ENCODE measurements at places on chromosomes 4 and X.

GRCh38 chr4:8336412-8337075 lies 67.0 kb downstream of the HTRA3 start:
- H3K4me1 ChIP-seq: no peaks in the 10 kb centered on the region
- DNase-seq: no peak
- H3K4me3 ChIP-seq: no peak overlapping the region
- H3K27ac ChIP-seq: no peak overlapping the region
- no peaks in the 10 kb centered on the region for H3K36me3 ChIP-seq
- no peaks in the 10 kb centered on the region for H3K27me3 ChIP-seq

- H3K36me3 ChIP-seq: no peaks in the 10 kb centered on the region
- no peak overlapping the region for H3K27ac ChIP-seq
- no peak for DNase-seq
- H3K4me1 ChIP-seq: peaks cover 4% of the 10 kb centered on the region
- H3K4me3 ChIP-seq: no peak overlapping the region
Observed at GRCh38 chr4:82780752-82781231, 17.8 kb downstream of the SCD5 start.

- peaks cover 5% of the 10 kb centered on the region for H3K27me3 ChIP-seq
- no peak overlapping the region for H3K27ac ChIP-seq
- no peak for DNase-seq
- peaks cover 11% of the 10 kb centered on the region for H3K4me1 ChIP-seq
- no peaks in the 10 kb centered on the region for H3K36me3 ChIP-seq
Observed at GRCh38 chrX:16188687-16189086, 21.4 kb downstream of the MAGEB17 start.

DNA sequence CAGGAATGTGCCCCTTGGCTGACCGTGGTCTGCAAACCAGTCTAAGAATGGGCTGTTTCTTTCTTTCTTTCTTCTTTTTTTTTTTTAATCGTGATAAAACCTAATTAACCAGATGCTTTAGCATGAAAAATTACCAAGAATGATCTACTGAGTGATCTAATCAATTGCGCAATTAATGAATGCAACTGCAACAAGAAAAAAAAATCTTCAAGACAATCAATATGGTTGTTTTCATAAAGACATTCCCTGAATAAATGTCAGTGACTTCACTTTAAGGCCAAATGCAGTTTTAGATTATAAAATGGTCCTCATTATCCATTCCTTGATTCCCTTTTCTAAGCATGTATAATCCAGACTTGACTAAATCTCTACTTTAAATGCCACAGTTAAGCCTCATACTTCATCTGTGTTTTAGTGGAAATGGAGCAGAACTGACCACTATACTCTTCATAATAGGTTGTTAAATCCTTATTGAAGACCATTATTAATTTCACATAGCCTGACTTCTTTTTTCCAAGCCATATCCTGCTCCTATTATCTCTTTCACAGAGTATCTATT lies 51.6 kb upstream of the SETD7 start:
- no peak overlapping the region for H3K4me3 ChIP-seq
- peaks cover 27% of the 10 kb centered on the region for H3K27me3 ChIP-seq
- peaks cover 7% of the 10 kb centered on the region for H3K4me1 ChIP-seq
- DNase-seq: no peak
- H3K27ac ChIP-seq: no peak overlapping the region
- H3K36me3 ChIP-seq: peaks cover 6% of the 10 kb centered on the region

GRCh38 chrX:123159403-123159802 lies 24.7 kb upstream of the GRIA3 start:
- H3K4me1 ChIP-seq: no peaks in the 10 kb centered on the region
- H3K4me3 ChIP-seq: no peak overlapping the region
- no peaks in the 10 kb centered on the region for H3K27me3 ChIP-seq
- H3K36me3 ChIP-seq: no peaks in the 10 kb centered on the region

DNA sequence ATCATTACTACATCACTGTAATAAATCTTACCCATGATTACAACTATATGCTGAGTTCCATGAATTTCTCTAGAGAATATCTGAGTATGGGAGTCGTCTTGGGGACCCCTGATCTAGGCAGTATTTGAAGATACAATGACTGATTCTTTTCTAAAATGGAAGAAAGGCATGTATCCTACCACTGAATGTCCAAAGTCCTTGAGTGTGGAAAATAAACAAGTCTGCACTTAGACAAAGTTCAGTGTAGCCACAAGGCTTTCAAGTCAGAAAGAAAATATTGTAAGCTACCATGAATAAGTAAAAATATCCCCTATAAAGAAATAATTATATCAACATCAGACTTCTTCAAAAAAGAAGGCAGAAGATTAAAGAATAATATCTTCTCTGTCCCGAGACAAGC lies 42.4 kb downstream of the ZNF674 start:
- DNase-seq: no peak
- no peak overlapping the region for H3K4me3 ChIP-seq
- peaks cover 51% of the 10 kb centered on the region for H3K36me3 ChIP-seq
- H3K27me3 ChIP-seq: no peaks in the 10 kb centered on the region

DNA sequence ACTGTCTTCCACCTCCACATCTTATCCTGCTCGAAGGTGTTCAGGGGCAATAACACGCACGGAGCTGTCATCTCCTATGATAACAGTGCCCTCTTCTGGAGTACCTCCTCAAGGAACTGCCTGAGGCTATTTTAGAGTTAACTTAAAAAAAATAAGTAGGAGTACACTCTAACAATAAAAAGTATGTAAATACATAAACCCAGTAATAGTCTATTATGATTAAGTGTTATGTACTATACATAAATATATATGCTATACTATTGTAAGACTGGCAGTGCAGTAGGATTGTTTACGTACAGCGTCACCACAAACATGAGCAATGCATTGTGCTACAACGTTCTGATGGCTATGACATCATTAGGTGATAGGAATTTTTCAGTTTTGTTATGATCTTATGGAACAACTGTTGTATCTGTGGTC lies 34.5 kb upstream of the TLR2 start:
- no peak for DNase-seq
- H3K4me3 ChIP-seq: no peak overlapping the region
- H3K27me3 ChIP-seq: no peaks in the 10 kb centered on the region
- peaks cover 25% of the 10 kb centered on the region for H3K4me1 ChIP-seq
- H3K36me3 ChIP-seq: no peaks in the 10 kb centered on the region

GRCh38 chr4:21304540-21304887 lies 604.3 kb downstream of the PACRGL start:
- H3K36me3 ChIP-seq: peaks cover 1% of the 10 kb centered on the region
- no peak overlapping the region for H3K27ac ChIP-seq
- no peaks in the 10 kb centered on the region for H3K4me1 ChIP-seq
- no peak overlapping the region for H3K4me3 ChIP-seq

DNA sequence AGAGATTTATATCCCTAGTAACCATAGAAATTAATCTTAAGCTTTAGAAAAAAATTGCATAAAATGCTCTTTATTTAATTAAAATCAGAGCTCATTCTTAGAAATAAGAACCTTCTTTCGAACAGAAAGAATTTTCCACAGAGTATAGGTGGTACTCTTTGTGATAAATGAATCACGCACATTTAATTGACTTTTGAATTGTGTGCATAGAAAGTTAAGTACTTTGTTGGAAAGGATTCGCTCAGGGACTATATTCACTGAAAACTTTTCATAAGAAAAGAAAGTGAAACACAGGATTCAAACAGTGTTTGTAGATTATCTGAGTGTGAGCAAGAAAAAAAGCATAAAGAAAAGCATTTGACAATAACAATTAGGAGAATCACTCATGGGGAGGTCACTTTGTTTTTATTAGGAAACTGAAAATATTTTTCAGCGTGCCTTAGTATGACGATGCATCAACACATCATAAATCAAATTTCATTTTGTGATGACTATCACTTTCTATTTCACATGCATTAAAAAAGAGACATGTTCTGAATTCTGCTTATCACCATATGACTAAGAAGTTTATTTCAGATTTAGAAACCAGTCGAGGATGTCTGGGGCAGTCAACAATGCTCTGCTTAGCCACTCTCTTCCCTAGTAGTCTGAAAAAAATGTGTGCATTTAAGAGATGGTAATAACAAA lies 49.5 kb downstream of the STX18 start:
- H3K4me3 ChIP-seq: peak overlapping the region; percentile 46
- H3K4me1 ChIP-seq: peaks cover 8% of the 10 kb centered on the region
- peak overlapping the region; percentile 62 for H3K27ac ChIP-seq
- DNase-seq: no peak
- H3K27me3 ChIP-seq: no peaks in the 10 kb centered on the region

DNA sequence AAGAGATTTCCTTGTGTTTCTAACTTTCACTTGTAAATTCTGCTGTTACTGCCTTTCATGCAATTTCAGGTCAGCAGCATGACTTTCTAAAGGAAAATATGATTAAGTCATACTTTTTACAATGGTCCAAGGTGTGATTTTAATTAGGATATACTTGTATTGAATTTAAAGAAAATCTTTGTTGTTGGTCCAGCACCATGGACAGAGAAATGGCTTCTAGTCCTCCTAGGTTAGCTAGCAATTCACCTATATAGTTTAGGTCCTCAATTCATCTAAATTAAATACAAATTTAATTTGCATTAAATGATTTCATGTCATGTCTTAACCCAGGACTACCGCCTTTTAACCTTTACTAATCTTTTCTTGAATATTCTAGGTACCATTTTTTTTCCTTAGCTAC lies 304.9 kb upstream of the RPS6KA3 start:
- no peak for DNase-seq
- peaks cover 6% of the 10 kb centered on the region for H3K4me1 ChIP-seq
- H3K36me3 ChIP-seq: no peaks in the 10 kb centered on the region

GRCh38 chr4:53208753-53209152 lies 157.1 kb downstream of the SCFD2 start:
- H3K36me3 ChIP-seq: peaks cover 25% of the 10 kb centered on the region
- H3K27ac ChIP-seq: no peak overlapping the region
- no peak overlapping the region for H3K4me3 ChIP-seq
- H3K27me3 ChIP-seq: no peaks in the 10 kb centered on the region

- no peaks in the 10 kb centered on the region for H3K4me1 ChIP-seq
- no peak overlapping the region for H3K27ac ChIP-seq
- no peak overlapping the region for H3K4me3 ChIP-seq
- no peak for DNase-seq
- H3K36me3 ChIP-seq: no peaks in the 10 kb centered on the region
- no peaks in the 10 kb centered on the region for H3K27me3 ChIP-seq
Observed at GRCh38 chr4:181956512-181956911, 286.7 kb upstream of the TENM3 start.

DNA sequence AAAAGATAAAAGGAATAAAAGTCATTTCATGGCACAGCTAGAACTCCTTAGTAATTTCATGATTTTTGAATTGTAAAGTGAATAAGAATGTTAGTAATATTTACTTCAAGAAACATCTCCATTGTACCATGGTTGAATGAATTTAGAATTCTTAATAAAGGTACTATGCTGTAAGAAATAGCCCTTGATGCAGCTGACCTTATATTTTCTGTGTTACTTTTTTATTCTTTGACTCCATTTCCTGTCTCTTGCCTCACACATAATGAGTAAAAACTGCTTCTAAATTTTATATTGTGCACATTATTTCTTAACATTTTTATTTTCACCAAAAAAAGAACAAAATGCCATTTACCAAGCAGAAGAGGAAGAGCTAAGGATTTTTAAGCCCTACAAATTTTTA lies 81.9 kb upstream of the PDHA2 start:
- H3K4me1 ChIP-seq: peaks cover 4% of the 10 kb centered on the region
- H3K27ac ChIP-seq: no peak overlapping the region
- H3K27me3 ChIP-seq: peaks cover 9% of the 10 kb centered on the region
- DNase-seq: no peak
- H3K36me3 ChIP-seq: no peaks in the 10 kb centered on the region

DNA sequence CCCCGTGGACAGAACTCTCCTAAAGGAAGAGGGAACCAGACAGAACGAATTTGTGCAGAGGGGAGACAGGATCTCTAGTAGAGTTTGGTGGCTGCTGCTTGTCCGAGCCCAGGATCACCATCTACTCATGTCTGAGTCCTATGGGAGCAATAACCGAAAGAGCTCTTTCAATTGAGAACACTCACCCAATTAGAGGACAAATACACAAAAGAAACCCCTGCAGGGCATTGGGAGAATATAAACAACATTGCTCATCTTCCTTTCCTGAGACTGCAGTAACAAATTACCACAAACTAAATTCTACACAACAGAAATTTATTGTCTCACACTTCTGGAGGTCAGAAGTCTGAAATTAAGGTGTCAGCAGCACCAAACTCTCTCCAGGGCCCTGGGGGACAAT lies 65.6 kb downstream of the SPINK2 start:
- peaks cover 32% of the 10 kb centered on the region for H3K4me1 ChIP-seq
- H3K27ac ChIP-seq: no peak overlapping the region
- no peaks in the 10 kb centered on the region for H3K36me3 ChIP-seq
- DNase-seq: no peak
- H3K4me3 ChIP-seq: no peak overlapping the region

GRCh38 chr4:42566835-42567234 lies 90.1 kb downstream of the ATP8A1 start:
- H3K27me3 ChIP-seq: no peaks in the 10 kb centered on the region
- no peak overlapping the region for H3K27ac ChIP-seq
- DNase-seq: no peak
- H3K4me1 ChIP-seq: no peaks in the 10 kb centered on the region
- H3K4me3 ChIP-seq: no peak overlapping the region
- peaks cover 14% of the 10 kb centered on the region for H3K36me3 ChIP-seq

Data from activated naive CD8-positive, alpha-beta T cell treated with anti-CD3 and anti-CD28 coated beads for 36 hours (primary cell).